Activated CD4-positive, alpha-beta T cell treated with anti-CD3 and anti-CD28 coated beads for 36 hours (primary cell): ENCODE measurements at places on chromosomes 3 and 15. TPM values are rescaled to one million over a fixed set of nuclear protein-coding genes. Genes with fewer than 3 reads are reported as not detected.
A peak's percentile ranks its signal among the peaks of the same experiment; 100 is the strongest.

- no peak for DNase-seq
Observed at GRCh38 chr3:141308588-141309218, 59.6 kb upstream of the ZBTB38 start.

- DNase-seq: no peak
Observed at GRCh38 chr15:80191897-80192595, 39.2 kb downstream of the FAH start.

- no peak for DNase-seq
Observed at GRCh38 chr15:82122746-82123400, 77.1 kb upstream of the MEX3B start.

DNA sequence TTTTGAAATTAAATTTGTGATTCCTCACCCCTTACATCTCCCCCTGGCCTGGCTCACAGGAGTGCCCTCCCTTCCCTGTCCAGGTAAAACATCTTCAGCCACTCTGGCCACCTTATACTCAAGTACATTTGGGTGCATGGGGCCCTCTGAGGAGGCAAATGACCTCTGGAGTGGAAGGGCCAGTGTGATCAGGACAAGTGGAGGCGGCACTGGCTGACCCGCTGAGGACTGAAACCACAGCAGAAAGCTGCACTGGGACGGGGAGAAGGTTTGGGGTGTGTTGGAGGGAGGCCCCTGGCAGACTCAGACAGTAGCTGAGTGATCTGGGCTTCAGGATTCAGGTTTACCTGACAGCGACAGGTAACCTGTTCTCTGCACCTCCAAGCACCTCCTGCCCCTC, 24.2 kb downstream of the HES1 start:
- no peak for DNase-seq

DNA sequence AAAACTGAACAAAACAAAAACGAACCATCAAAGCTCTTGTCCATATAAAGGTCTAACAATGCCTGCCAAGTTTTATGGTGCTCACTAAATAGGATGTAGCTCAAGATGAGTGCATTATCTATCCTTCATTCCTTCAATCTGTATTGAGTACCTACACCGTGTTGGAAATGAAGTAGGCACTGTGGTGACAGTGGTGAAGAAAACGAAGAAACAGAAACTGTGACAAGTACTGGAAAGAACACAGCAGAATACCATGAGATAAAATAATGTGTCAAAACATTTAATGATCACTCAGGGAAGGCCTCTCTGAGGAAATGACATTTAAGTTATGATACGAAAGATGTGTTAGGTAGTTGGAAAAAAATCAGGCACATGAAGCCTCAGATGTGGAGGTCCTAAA, 36.2 kb downstream of the CBLB start:
- DNase-seq: peak; percentile 21

DNA sequence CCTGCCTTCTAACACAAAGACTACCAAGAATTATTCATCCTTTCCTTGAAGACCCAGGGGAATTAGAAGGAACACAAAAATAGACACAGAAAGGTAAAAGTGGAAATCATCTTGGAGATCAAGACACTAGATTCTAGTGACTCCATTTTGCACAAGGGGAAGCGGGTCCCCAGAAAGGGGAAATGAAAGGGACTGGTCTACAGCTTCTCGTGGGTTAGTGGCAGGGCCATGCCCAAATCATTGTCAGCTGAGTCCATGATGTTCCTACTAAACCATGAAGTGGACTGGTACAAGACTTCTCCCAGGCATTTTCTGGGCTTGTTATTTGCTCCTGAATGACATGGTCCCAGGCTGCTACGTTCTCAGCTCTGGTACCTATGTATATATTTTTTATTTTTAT, 230.7 kb upstream of the TPRG1 start:
- DNase-seq: no peak

DNA sequence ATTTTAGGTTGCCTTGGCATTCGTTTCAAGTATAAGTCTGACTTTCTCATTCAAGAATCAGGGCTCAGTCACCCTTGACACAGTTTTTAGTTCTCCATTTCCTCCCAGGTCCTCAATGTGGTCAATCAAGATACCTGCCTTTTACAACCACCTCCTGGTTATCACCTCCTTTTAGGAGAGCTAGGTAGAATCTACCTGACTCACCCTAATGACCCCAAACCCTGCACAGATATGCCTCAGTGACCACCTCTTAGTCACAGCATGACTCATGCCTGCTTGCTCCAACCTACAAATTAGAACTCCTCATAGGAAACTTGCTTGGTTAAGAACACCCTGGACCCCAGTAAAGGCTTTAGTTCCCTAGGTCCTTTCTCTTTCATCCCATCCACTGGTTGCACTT, 22.5 kb downstream of the DMXL2 start:
- DNase-seq: peak; percentile 5

GRCh38 chr3:102356506-102356905, 78.3 kb upstream of the ZPLD1 start:
- DNase-seq: no peak

DNA sequence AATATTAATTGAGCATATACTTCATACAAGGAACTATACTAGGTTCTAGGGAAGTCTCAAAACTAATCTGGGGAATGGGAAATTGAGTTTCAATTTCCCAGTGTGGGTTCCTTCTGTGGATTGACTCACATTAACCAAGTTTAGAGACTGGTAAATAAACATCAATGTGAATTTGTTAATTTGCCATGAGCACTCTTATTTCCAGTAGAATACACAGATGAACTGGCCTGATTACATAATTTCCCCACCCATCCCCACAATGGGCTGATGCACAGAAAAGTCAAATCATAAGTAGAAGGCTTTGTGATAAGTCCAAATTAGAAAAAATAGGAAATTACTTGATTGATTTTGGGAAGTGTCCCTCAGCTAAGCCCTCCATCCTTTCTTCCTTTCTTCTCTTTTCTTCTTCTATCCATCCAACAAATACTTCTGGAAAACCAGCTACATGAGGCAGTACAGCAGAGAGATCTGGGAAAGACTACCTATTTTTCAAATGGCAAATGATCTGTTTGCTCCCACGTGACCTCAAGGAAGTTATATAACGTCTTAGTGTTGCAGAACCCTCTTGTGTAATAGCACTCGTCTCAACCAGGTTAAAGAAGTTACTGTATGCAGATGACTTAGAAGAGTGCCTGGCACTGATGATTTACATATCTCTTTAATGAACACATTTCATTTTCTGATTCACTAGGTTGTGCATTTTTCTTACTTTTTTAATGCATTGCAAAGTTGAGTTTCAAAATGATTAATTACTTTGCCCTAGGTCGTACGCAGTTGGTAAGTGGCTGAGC, 312.3 kb downstream of the SV2B start:
- no peak for DNase-seq

- DNase-seq: peak; percentile 89
Observed at GRCh38 chr3:27712136-27713077, 9.7 kb downstream of the EOMES start.

DNA sequence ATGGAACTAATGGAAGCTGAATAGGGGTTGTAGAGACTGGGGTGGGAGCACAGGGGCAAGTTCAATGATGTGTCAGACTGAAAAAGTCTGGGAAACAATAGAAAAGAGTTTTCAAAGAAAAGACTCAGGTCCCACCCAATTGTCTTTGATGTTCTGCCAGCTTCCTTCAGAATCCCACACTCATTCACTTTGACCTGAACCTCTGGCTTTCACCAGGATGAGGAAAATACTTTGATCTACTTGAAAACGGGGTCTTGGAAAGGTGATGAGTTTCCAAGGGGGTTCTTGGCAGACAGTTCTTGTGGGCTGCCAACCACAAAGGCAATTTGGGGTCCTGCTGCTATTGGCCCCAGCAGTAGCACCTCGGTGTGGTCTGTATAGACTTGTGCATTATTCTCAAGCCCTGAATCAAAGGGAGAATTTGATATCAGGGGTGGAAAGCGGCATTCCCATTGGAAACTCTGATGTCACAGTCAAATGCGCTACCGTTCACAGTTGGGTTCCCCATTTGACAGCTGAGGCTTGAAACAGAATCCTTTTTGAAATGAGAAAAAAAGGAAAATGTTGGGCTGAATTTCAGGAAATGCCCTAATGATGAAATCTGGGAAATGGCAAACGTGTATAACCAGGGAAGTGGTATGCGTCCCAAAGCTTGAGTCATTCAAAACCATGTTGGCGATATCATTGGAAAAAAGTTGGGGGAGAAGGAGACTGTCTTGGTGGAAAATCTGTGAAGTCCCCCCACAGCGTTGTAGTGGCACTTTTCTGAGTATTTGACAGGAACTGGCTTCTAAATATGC, 229.2 kb upstream of the LRTM1 start:
- no peak for DNase-seq

DNA sequence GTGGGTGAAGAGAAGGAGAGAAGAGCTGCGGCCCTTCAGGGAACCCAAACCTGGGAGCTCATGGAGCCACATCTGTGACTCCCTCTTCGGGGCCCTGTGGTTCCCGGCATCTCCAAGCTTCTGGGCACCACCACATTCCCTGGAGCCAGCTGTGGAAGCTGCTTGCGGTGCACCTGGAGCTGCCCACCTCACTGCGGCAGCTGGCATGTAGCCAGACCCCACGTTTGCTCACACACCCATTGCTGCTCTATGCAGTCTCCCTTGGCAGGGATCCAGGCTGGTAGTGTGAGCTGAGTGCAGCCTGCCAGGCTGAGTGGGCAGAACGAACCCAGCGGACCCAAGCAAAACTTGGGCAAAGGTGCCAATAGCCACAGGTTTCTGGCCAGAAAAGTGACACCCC, 16.8 kb upstream of the PLA2G4E start:
- no peak for DNase-seq

DNA sequence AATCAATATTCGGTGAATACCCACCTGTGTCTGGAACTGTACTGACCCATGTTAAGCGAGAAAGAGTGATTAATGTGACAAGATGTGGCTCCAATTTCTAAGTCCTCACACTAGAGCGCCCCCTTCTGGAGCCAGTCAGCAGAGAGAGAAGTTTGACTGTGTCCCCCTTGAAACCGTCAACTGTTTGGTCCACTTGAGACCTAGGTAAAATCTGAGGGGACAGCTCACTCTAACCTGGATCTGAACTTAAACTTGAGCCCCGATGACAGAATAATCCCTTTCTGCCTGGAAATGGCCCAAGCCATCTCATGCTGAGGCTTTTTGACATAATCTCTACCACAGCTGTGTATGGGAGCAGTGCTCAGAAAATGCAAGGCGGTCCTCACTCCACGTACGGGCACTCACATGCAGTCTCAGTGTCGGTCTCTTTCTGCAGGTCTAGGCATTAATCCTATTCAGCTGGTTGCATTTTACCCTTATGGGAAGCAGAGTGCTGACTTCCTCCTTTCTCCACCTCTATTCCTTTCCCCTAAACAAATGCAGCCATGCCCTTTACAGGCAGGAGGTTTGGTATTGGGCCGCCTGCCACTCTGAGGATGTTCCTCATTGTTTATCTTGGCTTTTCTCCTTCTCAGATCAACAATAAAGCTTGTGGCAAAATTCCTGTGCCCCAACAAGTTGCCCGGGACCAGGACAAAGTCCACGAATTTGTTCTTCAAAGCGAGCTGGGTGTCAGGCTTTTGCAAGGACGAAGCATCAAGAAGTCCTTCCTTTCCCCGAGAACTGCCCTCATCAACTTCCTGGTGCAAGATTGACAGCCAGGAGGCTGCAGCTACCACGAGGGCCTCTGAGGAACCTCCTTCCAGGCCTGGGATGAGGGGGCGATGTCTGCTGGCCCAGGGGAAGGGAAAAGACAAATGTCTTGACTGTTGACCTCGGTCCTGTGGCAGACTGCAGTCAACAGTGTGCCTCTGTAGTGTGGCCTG, 47.5 kb upstream of the LIMD1 start:
- DNase-seq: peak; percentile 75

- no peak for DNase-seq
Observed at GRCh38 chr3:122857019-122857418, 62.1 kb downstream of the SLC49A4 start.

DNA sequence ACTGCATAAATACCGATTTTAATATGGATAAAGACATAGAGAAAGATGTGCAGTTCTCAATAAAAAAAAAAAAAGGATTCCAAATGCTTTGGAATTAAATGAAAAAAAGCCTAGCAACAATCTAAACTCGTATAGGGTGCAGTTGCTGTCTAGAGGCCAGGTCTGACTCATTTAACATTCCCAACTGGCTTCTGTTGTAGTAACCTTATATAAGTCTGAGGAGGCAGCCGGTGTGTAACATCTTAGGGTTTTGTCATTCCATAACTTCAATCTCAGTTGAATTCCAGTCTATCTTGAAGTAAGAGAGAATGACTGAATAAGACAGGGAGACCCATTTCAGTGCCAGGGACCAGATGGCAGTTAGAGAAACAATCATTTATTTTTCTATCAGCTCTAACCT, 6.5 kb downstream of the PDCD10 start:
- no peak for DNase-seq

DNA sequence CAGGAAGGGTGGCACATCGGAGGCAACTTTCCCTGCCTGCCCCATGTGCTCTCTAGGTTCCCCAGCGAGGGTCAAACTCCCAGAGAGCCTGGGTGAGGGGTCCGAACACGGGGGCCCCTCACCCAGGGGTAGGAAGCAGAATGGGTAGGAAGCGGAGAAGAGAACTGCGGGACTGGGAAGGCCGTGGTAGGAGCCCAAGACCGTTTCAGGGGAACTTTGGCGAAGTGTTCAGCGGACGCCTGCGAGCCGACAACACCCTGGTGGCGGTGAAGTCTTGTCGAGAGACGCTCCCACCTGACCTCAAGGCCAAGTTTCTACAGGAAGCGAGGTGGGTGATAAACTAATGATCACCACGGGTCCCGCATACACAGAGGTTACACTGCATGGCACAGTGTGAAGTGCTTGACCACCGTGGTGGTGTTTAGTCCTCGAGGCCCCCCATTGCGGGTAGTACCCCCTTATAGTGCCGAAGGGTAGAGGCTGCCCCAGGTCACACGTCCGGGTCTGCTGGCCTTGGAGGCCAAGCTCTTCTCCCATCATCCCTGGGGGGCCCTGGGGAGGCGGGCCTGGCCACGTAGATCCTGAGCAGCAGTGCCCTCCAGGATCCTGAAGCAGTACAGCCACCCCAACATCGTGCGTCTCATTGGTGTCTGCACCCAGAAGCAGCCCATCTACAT, 8.3 kb downstream of the FES start:
- no peak for DNase-seq

DNA sequence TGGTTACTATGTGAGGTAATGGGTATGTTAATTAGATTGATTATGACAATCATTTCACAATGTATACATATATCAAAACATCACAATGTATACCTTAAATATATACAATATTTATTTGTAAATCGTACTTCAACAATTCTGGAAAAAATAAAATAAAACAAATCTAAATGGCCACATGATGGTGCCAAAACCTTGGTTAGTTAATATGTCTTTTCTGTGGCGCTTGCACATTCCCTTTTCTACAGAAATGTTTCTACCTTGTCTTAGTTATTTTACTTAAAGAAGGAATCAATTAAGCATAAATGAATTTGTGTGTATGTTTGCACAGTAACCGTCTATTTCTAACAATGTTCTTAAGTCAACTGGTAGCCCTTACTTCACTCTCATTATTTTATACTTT, 53.4 kb downstream of the OXSM start:
- DNase-seq: no peak

GRCh38 chr15:52421029-52421428, 107.7 kb downstream of the MYO5A start:
- DNase-seq: no peak

- DNase-seq: peak; percentile 21
Observed at GRCh38 chr15:51382787-51383186, 41.3 kb downstream of the GLDN start.

The CHRM5 gene
- not detected for total RNA-seq

The DUOX1 gene
- 0.11 TPM for total RNA-seq

The CCR3 gene
- total RNA-seq: not detected

The PFN2 gene
- 3.6 TPM for total RNA-seq

The MAGEL2 gene
- not detected for total RNA-seq

The NUP210 gene
- total RNA-seq: 123 TPM

The GPR176 gene
- 0.30 TPM for total RNA-seq

The KBTBD13 gene
- not detected for total RNA-seq

The GPR62 gene
- not detected for total RNA-seq

The VPS33B gene
- total RNA-seq: 22.8 TPM

The TF gene
- 0.11 TPM for total RNA-seq

The AMOTL2 gene
- 0.32 TPM for total RNA-seq
